Activated CD4-positive, alpha-beta memory T cell treated with anti-CD3 and anti-CD28 coated beads, Interleukin-2, amount 10 ng/mL, durations not matched to agents 7 days and 5 days (primary cell): ENCODE measurements at places on chromosomes 2 and 18.

DNA sequence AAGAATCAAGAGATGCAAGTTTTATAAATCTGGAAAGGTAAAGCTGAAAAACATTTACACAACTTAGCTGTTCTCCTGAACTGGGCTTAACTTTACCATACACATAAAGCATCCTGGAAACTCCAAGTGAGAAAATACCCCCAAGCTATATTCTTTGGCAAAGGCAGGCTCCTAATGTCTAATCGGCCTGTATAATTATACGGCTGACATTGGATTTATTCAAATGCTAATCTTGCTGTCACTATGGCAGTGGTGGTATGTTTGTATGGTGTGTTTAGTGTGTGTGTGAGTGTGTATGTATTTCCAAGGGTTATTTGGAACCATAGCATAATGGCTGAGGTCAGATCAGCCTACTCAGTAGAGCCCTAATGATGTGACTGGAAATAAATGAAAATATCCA, 1031.8 kb upstream of the ZEB2 start:
- no peak for DNase-seq

DNA sequence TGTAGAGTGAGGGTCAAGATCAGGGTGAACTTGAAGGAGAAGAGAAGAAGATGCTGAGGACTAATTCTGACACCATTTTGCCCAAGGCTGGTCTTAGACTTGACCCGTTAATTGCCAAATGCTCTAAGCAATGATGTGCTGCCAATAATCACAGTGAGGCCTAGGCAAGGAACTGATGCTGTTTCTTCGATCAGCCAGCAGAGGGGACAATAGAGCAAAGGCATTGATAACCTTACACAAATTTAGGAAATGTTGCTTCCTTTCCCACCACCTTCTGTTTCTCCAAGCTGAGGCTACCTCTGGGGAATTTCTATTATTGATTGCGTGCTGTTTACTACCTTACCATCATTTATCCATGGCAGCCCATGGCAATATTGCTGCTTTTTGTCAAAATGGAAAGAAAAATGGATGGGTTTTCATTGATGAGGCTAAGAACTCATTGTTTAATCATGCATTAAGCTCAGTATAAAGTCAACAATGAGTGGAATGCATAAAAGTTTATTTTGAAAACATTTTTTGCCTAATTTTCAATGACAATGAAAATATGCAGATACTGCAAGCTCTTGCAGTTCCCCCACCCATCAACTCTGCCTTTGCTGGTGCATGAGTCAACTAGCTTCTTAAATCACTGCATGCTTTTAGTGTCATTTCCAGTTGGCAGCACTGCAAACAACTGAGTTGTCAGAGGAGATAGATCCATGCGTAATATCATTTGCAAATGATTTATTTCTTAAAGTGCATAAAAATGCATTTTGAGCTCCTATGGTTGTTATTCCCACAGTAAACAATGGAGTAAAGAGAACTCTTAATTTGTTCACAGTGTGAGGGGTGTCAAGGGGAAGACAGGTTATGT, 116.4 kb upstream of the NYAP2 start:
- peak; percentile 19 for DNase-seq

DNA sequence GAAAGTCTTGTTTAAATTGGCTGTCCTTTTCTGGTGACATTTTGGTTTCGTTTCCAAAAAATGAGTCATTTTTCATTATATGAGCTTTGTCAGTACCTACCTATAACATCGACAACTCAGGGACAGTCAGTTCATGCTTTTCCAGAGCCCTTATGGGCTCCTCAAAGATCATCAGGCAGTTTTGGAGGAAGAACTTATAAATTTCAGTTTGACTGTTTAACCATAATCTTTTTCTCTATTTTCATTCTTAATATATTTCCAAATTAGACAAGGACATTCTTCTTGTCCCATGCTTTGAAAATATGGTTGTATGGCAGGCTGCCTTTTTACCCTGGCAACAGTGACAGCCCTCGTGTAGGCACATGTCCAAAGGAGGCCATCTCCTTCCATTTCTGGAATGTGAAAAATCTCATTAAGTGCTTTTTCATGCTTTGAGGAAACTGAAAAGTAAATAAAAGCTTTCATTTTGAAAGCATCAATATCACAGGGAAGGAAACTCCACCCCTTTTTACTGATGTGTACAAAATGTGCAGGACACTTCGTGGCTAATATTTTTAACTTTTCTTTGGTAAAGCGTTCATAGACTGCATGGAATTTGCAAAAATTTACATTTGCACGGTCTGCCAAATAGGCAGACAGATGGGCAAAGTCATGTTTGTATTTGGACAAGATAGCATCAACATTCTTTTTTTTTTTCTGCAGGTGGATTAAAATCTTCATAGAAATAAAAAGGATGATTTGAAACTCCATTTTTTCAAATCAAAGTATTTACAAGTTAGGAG, 7.2 kb upstream of the PROC start:
- peak; percentile 30 for DNase-seq

DNA sequence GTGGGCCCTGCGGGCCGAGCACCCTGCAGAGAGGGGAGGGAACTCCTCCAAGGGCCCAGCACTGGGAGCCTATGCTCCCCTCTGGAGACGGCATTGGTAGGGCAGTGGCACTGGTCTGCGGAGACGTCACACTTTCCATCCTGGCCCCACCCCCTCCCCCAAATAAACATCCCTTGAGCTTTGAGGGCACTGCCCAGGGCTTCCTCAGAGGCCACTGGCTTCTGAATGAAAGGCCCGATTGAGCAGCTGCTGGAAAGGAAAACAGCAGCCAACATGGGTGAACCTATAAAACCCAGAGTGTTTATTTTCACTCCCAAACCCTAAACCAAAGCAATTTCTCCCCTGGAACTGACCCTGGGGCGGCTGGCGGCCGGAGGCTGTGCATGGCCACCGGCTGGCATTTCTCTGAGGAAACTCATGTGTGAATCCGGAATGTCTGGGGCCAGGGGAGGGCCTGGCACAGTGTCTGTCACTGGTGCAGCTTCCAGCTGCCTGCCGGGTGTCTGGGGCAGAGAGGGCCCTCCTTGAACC, 138.9 kb downstream of the DYSF start:
- no peak for DNase-seq

GRCh38 chr2:63663013-63663864, 74.5 kb downstream of the MDH1 start:
- no peak for DNase-seq

DNA sequence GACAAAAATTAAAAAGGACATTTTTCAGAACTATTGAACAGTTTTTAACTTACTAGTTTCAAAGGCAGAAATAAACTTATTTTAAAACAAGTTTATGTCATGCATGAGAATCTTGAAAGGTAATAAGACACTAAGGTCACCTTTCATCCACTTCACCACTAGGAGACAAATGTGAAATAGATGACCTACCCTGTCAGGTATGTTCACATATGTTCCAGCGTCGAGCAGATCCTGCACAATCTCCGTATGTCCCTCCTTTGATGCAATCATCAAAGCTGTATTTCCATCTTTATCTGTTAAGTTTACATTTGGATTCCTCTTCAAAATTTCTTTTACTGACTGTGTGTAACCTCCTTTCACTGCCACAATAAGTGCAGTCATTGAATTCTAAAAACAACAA, 34.7 kb downstream of the KIDINS220 start:
- DNase-seq, result no peak

DNA sequence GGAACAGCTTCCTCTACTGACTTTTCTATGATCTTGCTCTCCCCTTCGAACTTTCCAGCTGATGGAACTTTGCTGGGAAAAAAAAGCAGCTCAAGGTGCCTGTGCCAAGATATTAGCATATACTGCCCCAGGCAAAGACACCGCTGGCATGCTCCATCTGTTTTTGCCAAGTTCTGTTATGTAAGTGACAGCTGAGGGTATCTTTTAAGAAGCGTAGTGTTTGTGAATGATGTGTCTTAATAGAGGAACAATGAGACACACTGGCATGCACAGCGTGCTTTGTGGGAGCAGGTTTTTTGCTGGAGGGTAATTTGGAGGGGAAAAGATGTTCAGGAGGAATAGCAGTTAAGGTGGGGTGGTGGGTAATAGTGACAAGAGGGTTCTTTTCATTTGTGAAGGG, 47.8 kb downstream of the SLC4A3 start:
- no peak for DNase-seq

DNA sequence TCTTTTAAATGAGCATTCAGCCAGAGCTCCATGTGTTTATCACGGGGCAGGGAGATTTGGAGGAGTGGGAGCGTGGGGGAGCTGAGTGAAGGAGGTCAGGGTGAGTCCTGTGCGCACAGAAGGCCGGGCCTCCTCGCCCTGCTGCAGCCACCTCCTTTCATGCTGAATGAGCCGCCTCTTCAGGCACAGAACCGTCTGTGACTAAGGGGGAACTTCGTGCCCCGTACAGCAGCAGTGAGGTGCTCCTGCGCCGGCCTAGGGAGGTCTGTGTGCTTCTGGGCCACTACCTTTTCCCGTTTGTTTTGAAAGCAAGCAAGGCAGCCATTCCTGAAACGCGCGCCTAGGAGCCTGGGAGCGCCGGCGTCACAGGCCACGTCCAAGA, 27.1 kb upstream of the ZNF516 start:
- no peak for DNase-seq

DNA sequence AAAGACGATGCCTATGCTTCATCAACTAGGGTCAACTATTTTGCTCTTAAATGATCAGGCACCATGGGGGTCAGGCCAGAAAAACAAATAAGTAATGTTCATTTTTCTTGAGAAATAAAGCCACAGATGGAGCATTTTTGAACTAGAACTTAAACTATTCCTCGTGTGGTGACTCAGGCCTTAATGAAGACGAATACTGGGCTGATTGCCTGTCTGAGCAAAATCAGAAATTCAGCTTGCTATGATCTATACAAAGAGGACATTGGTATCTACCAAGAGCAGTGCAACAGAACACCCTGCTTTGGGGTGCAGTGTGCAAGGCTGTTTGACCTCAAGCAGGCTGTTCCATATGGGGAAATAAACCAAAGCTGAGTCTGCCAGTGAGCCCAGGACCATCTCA, 176.0 kb downstream of the NRP2 start:
- no peak for DNase-seq

GRCh38 chr2:18791172-18791797, 201.9 kb upstream of the NT5C1B start:
- no peak for DNase-seq

DNA sequence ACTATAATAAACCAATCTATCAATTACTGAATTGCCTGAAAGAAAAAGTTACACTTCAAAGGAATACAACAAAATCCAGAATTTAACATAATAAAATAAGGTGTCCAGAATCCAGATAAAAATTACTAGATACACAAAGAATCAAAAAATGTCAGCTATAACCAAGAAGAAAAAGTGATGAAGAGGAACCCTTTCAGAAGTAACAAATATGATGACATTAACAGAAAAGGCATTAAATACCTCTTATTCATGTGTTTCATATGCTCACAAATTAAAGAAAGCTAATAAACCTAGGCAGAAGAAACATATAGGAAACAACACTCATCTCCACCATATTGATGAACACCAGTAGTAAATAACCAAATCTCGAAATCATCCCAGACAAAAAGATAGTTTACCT, 722.8 kb downstream of the ADCYAP1 start:
- no peak for DNase-seq

DNA sequence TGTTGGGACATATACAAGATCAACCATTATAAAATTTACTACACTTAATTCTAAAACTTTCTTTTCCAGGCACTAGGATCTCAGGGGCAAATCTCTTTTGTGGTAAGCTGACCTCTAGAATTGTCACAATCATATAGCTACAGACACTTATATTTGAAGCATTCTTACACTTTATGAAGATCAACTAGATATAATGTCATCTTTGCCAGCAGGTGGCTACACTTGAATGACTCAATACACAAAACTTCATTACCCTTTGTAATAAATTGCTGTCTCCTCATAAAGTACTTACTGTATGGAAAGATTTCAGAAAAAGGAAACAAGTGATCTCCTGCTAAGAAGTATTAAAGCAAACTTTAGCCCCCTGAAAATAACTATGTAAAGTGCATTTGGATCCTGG, 77.8 kb downstream of the RDH14 start:
- DNase-seq, result no peak

GRCh38 chr2:55451699-55452098, 32.0 kb upstream of the CCDC88A start:
- DNase-seq, result no peak

DNA sequence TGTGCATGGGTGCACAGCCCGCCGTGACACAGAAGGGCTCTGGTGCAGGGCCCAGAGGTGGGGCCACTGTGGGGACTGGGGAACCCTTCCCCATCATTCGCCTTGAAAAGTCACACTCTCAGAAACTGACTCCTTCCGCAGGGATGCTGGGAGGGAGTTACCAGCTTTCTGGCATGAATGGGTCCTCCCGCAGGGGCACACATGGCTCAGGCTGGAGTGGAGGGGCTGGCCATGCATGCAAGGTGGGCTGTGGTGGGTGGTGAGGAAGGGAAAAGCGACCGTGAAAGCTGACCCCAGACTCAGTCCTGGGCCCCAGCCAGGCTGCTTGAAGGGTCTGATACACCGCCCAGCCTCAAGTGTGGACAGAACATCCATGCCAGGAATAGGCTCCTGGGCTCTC, 201.1 kb downstream of the TNS1 start:
- no peak for DNase-seq

- no peak for DNase-seq
These were observed at the start of gene GULP1 for GRCh38 chr2:188291617-188292347. TSS of gene GULP1 (plus strand) at chr2:188291874. CDS start at chr2:188477703, 185,829 bp downstream.

- no peak for DNase-seq
These were observed 88.1 kb downstream of the EPB41L3 start for GRCh38 chr18:5455674-5456073.
